ENCODE measurements at places on chromosomes 4 and X. TPM values are rescaled to one million over a fixed set of nuclear protein-coding genes. Genes with fewer than 3 reads are reported as not detected.

The HS6ST2 gene
- total RNA-seq: 0.08 TPM

The ADH7 gene
- not detected for total RNA-seq

The CT83 gene
- not detected for total RNA-seq

The TSPAN7 gene
- total RNA-seq: 1.2 TPM

GRCh38 chrX:130109429-130110378 is 593 bp downstream of the ELF4 start:
- ATAC-seq: peak; percentile 20

DNA sequence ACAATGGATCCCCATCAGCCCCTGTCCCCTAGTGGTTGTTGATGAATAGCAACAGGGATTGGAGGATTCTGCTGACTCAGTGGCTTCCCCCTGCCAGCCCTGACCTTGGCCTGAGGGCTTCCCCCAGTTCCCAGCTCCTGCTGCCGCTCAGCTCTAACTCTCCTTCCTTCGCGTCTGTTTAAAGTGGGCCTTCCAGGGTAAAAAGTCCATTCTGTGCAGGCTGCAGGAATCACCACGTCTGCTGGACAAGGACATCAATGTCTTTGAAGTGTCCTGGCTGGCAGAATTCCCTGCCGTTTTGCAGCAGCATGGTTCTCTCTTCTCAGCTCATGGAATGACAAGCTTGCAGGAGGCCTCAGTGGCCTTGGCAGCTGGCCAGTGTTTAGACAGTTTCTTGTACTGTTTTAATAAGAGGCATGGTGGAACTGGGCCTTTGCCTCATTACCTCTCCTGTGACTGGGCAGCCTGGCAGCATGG is 152.5 kb upstream of the STX18 start:
- no peak for ATAC-seq

DNA sequence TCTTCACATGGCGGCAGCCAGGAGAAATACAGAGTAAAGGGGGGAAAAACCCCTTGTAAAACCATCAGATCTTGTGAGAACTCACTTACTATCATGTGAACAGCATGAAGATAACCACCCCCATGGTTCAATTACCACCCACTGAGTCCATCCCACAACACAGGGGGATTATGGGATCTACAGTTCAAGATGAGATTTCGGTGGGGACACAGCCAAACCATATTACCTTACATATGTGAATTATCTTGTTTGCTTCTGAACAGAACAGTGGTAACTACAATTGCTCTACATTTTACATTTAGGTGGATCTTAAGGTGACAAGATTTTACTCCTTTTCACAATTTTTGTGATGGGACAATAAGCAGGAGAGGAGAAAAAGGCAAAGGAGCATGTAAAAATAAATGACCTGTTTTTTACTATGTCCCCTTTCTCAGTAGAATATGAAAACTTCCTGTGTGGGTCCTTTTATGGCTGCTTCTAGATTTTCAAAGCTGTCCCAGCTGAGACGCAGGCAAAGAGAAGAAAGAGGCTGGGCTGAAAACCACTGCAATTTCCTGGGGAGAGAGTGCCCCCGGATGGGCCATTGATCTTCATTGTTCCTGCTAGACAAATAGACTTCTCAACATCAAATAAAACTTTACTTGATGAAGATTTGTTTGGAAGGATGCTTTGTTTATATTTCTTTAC is 45.9 kb upstream of the PGM2 start:
- ATAC-seq: peak; percentile 50

DNA sequence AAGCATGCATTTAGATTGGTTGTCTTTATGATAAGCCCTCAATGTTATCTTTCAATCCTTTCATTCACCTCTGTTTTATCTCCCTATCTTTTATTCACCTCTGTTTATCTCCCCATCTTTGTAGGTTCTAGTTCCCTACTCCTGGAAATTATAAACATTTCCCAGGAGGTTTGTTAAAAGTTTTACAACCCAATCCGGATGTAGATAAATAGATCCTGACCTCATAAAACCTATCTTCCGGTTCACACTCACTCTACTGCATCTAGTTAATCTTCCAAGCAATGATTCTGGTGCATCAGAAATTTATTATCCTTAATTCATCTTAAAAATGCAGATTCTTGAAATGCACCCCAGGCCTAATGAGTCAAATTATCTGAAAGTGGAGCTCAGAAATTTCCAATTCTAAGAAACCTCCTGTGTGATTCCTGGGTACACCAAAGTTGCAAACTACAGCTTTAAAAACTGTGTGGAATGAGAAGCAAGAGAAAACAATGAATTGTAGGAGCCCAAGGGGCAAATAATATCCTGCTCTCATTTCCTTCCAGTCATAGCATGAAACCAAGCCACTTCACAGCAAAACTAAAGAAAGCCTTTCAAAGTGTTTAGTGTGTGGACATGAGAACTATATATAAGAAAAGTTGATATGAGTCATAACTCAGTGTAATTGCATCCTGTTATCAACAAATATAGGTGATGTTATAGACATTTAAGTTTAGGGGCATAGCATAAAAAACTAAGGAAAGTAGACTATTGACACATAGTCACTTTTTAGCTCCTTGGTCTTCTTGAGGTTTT is 51.1 kb upstream of the UGT8 start:
- ATAC-seq: no peak

DNA sequence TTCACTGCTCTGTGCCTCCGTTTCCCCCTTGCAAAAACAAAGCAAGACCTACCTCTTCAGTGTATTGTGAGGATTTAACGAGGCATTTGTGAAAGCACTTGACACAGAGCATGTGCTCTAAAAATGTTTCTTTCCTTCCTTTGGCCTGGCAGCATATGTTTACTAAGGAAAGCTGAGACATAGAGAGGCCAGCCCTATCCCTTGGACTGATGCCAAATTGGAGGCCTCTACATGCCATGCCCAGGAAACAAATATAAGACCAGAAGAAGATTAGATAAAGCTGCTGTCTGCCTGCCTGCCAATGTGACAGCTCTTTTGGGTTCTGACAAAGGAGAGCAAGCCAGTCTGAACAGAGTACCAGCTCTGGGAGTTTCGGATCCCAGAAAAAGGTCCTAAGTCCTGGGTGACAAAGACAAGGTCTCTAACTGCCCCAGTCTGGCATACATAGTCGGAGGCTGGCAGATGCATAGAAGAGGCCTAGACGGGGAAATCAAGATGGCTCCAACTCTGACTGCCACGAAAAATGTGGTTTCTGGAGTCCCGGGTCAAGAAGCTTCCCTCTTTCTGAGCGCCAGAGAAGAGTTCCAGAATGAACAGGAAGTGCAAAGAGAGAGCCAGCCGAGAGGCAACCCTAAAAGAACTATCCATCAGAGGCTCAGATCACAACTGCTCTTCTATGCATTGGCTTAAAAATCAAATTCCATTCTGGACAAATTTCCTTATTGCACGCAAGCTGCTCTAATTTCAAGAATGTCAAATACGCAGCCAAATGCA is 25.8 kb downstream of the OTUD6A start:
- ATAC-seq: no peak

DNA sequence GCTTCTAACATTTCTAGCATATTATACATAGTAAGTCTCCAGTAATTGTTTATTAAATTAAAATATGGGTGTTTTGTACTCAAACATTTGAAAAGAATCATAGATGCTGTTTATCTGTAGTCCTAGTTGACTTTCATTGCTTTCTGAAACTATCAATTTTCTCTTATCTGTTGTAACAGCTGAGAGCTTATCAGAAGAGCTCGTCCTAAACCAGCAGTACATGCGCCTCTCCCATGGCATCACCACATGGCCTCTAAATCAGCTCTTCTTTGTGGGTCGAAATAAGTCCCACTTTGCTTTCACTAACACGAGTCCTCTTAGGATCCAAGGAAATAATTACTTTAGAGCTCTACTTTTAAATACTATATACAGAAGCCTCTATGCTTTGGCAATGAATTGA is 55.1 kb downstream of the PPP3CA start:
- ATAC-seq: no peak

Data from activated T-helper 17 cell treated with anti-CD3 and anti-CD28 coated beads, Interleukin-2, amount 50 U/mL, for 72 hours (primary cell).